ENCODE measurements at places on chromosomes 7 and 10.

- no peak for DNase-seq
Observed at GRCh38 chr10:28318626-28319025, 15.8 kb upstream of the MPP7 start.

DNA sequence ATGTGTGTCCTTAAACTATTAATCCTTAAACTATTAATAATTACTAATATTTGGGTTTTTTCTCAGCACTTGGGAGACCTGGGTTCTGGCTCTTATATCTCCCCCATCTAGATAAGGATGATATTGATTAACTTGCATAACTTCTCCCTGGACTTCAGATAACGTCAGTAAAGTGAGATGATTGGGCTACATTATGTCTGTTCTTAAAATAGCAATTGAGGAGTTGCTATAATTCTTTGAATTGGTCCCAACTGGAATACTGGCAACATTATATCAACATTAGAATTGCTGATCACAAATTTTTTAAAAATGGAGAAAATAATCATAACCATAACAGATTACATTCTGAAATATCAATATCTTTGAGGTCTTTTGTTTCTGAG lies 1.9 kb downstream of the APBB1IP start:
- DNase-seq, result no peak

GRCh38 chr7:28510026-28510369 lies 97.7 kb downstream of the CREB5 start:
- DNase-seq, result no peak

DNA sequence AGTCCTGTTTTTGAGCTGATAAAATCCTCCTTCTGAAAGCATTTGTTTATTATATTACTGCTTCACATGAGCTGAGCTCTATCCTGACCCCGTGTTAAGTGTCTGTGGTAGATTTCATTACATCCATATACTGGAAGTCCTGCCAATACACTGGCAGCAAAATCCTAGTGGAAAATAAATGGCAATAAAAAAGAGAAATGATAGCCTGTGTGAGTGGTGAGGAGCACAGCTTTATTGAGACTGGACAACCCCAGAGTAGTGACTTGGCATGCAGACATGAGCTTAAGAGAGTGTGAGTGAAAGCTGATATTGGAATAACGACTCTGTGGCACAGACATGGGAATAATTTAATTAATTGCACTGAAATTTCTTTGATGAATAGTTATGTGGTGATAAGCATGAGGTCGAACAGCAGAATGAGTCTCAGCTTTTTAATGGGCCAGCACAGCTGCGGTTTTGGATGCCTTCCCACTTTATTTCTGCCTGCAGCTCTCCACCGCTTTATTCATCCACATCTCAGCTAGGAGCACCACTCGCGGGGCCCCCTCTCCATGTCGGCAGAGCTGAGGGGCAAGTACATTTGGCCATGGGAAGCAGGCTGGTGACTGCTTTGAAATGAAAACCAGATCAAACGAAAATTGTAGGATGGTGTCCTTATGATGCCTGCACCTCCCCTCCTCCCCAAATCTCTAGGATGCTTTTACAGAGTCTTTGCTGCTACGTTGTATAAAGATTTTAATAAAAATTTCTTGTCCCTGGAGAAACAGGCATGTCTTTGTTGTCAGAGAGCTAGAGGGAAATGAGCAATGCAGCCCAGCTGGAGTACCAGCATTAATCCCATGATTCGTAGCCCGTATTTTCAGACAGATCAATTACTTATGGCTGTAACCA lies 494.3 kb downstream of the AUTS2 start:
- peak; percentile 39 for DNase-seq
